ENCODE measurements at places on chromosomes 6 and 20.
A peak's percentile ranks its signal among the peaks of the same experiment; 100 is the strongest.

DNA sequence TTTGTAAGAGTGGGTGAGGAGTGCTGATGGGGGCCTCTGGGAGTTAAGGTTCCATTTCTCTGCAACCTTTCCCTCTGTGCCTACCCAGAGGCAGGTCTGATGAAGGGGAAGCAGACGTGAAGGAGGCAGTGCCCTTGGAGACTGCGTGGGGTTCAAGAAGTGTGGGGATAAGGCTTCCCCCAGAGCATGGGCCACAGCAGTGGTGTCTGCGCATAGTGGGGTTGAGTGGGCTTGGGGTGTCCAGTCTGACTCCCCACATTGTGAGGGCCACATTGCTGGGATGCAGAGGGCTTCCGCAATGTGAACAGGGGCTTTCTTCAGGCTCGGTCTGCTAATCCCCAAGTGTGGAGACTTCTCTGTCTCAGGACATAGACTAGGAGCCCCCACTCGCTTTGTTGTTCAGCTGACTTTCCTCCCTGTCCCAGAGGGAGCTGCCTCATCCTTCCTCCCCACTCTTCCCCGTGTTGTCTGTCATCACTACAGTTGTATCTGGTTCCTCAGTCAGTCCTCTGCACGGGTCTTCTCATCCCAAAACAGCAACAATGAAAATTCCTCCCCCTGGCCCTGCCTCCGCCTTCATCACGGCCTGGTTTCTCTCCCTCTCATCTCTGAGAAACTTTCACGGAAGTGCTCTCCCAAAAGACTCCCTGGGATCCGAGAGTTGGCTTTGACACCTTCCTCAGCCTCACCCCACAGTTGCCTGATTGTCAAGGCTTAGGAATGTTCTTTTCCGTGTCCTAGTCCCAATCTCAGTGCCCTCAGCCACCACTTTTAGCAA, 2.8 kb downstream of the EBF4 start:
- DNase-seq: no peak

- DNase-seq: no peak
Observed at GRCh38 chr6:53244958-53245357, 96.3 kb upstream of the GCM1 start.

GRCh38 chr6:111800821-111801220, 72.4 kb downstream of the FYN start:
- no peak for DNase-seq

- no peak for DNase-seq
Observed at GRCh38 chr20:46651091-46651962, at the start of gene SLC13A3. Gene SLC13A3, minus strand, starts transcription at chr20:46651459. Its CDS starts 38 bp downstream, at chr20:46651421.

GRCh38 chr6:91659891-91660290, 1073.0 kb upstream of the MAP3K7 start:
- DNase-seq: no peak

DNA sequence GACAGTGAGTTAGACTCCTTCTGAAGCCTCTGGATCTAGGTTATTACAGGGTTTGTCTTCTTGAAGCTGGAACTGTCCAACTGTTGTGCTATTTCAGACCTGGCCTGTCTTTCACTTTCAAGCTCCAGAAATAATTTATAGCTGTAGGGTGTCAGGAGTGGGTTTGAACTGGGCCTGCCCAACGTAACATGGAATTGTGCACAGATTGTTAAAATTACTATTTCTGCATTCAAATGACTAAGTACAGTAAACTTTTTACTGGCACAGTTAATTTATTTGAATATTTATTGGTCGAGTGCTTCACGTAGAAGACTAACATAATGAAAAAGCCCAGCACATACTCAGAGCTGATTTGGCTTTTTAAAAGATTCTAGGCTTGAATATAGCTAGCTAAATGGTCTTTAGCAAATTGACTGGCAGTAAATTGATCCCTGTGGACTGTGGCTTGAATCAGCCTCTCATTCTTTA, 74.3 kb downstream of the ARID1B start:
- no peak for DNase-seq

DNA sequence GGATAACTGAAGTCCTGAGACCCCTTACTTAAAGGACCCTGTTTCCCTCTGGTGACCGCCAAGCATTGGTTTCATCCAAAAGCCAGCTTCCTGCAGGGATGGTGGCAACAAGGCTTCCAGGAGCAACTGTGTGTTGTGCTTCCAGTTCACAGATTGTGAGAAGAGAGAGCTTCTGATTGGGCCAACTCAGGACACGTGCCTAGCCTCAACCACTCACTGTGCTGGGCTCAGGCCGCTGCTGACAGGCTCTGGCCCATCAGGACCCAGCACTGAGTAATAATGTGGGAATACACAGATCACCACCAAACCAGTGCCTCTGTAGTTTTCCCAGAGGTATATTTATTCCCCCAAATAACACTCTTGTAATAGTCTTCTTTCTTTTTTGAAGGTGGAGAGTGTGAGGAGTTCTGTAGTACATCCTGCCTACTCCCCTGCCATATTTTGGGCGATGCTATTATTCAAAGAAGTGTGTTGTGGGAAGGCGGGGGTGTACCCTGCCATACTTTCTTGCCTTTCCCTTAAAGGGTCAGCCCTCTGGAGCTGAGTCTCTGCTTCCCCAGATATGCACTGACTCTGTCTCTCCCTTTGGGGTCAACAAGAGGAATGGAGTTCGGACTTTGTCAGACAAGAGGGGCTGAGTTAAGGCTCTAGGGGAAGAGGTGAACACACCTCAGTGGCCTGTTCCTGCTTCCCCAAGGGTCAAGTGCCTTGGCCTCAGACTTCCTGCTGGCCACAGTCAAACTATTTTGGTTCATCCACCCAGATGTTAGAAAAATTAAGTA, 23.2 kb downstream of the PPP1R16B start:
- DNase-seq: no peak

DNA sequence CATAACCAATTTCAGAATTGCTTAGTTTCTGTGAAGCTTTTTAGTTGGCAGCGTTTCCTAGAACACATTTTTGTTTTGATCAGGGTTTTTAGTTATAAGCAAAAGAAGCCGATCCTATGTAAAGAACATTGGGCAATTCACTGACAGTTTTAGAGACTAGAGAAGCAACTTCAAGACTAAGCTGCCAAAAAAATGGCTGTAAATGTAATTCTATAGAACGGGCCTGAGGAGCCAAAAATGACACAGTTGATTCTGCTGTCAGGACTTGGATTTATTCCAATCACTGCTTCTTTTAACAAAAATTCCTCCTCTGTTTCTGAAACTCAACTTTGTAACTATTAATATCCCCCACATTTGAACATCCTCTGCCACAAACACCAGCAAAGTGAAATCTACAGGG, 236.0 kb upstream of the EYS start:
- DNase-seq: no peak

DNA sequence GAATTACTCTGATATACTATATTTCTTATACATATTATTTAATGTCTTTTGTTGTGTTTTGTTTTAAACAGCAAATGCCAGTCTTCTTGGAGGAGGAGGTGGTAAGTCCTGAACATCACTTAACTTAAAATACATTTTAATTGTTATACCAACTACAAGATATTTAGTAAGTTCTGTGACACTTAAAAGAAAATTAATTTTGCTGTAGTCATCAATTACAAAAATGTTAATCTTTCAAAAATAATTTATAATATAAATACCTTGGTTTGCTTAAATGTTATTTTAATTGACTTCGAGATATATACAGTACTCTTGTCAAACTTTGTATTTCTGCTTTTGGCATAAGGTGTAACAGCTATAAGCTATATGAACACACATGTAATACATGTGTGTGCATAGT, 156.0 kb upstream of the FLRT3 start:
- DNase-seq: no peak

GRCh38 chr6:42929821-42930360, 611 bp downstream of the CNPY3 start:
- DNase-seq: peak; percentile 50

DNA sequence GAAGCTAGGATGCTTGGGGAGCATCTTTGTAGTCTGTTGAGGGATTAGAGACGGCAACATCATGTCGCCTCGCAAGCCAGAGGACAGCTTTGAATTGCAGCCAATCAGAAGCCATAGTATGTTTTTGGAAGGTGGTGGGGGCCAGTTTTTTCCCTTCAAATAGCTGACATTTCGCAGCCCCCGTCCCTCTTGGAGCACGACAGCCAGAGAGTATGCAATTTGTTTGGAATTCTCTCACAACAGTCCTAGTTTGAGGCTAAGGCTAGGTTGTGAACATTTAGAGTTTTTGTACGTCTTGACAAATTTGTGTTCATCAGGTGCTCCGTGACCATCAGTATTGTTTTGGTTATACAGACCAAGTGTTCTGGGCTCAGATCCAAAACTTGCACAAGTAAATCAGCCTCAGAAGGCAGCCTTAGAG, 83.3 kb downstream of the PLCB1 start:
- DNase-seq: no peak

- DNase-seq: no peak
Observed at GRCh38 chr6:43793875-43794242, 23.8 kb downstream of the VEGFA start.

GRCh38 chr6:99093456-99094190, 145.9 kb upstream of the FBXL4 start:
- DNase-seq: no peak

GRCh38 chr6:28580475-28580874, 54.8 kb downstream of the GPX5 start:
- no peak for DNase-seq

DNA sequence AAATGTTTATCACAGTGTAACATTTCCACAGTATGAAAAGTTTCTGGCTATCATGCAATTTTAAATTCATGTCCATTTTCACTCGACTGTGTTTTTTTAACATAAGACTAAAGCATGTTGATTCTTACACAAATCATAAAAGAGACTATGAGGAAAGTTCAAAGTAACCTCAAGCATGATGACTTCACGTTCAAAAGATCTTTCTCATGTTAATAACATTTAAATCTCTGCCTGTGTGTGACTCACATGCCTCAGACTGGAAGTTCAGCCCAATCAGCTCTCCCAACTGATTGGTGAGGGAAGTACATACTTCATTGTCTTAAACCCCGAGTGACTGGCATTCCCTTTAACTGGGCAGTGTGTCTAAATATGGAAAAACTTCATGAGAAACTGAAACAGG, 37.4 kb downstream of the ATXN1 start:
- DNase-seq: peak; percentile 43

DNA sequence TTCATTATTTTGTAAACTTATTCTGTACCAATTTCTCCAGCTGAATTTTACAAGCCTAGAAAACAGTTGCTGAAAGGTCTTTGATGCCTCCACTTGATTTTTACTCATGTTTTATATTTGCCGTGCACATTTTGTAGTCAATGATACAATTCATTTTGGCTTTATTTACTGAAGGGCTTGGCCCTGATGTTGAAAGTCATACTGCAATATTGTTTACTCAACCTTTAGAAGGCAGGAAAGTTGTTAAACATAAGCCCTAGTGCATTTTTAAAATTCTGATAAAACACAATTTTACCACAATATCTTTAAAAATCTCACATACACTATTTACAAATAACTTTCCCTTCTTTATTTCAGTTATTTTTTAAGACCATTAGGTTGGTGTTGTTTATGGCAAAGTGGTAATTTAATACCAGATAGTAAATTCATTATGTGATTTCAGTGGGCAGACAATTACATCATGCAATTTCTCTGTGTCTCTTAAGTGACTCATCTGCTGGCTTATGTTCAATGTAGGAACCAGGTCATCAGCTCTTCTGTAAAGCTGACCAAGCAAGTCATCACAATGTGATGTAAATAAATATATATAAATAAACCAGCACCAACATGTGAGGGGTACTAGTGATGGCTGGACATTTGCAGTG, 121.1 kb upstream of the SLC35B3 start:
- DNase-seq: peak; percentile 29

- DNase-seq: no peak
Observed at GRCh38 chr6:159978291-159979135, 9.6 kb downstream of the IGF2R start.

GRCh38 chr20:39717936-39718335, 755.8 kb downstream of the DHX35 start:
- no peak for DNase-seq

- DNase-seq: no peak
Observed at GRCh38 chr6:151357758-151358436, 33.5 kb downstream of the ZBTB2 start.

- DNase-seq: no peak
Observed at GRCh38 chr20:37728635-37728983, 34.8 kb downstream of the CTNNBL1 start.

DNA sequence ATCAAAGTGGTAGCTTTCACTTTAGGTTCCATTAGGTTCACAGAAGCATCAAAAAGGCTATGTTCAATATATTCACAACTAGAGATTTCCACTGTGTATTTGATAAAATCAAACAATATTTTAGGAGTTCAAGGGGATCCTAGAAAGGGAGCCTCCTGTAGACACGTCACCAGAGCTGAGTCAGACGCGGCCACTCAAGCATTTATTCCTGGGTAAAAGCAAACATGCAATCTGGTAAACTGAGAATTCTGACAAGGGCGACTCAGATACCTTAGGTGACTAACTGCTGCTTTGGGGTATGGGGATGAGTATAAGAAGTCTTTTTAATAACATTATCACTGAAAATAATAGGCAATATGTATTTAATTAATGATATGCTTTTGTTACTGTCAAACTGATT, 118.7 kb upstream of the HMGN3 start:
- no peak for DNase-seq

DNA sequence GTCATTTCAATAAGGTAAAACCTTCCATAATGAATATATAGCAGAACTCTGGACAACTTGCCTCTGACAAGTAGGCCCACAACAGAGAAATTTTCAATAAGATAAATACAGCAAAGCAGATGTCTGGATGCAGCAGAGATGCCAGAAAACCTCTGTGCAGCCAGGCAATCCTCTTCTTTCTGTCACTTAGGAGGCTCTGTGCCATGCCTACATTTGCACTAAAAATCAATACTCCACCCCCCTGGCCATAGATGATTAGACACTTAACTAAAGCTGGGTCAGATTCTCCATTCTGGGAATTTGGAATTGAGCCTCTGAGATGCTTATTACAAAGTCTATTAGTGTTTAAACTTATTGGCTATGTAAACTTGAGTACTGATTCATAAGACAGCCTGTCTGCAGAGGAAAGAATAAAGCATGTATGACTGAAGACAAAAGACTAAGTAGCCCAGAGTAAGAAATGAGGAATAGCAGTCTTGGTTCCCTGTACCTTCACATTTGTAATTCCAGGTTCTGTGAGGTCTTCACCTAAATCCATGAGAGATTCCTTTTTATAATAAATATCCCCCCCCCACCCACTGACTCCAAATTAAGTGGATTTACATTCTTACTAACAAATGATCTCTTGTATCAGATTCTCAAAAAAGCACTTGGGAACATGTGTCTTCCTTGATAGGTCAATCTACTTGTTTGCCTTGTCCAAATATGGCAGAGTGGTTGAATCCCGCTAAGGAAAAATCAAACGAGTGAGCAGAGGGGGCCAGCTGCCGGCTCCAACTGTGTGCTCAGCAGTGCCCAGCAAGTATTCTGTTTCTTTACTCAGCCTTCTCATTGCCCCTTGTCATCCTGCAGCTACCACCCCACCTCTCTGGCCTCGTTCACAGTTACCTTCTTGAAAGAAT, 20.4 kb downstream of the MAN1A1 start:
- no peak for DNase-seq

GRCh38 chr6:4162370-4162769, 27.0 kb upstream of the ECI2 start:
- no peak for DNase-seq

DNA sequence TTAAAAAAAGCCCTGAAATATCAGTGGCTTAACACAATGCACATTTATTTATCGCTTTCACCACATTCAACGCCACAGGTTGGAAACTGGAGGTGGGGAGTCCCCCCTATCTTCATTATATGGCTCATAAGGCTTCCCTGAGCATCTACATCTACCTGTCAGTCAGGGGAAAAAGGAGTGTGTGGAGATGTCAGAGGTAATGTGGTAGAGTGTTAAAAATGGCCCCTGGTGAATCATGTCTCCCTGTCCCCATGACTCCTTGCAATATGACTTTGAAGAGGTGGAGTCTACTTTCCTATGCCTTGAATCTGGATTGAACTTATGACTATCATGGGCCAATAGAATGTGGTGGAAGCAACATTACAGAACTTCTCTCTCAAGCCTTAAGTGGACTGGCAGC, 65.5 kb upstream of the BTBD3 start:
- no peak for DNase-seq
